ENCODE measurements at places on chromosomes 12 and 14.

- no peak for DNase-seq
These were observed 26.7 kb downstream of the C12orf75 start for GRCh38 chr12:105357162-105357691.

GRCh38 chr14:53951627-53952303 is 4.9 kb downstream of the BMP4 start:
- no peak for DNase-seq

- DNase-seq: no peak
These were observed 26.5 kb downstream of the PPP1R12A start for GRCh38 chr12:79908366-79908765.

DNA sequence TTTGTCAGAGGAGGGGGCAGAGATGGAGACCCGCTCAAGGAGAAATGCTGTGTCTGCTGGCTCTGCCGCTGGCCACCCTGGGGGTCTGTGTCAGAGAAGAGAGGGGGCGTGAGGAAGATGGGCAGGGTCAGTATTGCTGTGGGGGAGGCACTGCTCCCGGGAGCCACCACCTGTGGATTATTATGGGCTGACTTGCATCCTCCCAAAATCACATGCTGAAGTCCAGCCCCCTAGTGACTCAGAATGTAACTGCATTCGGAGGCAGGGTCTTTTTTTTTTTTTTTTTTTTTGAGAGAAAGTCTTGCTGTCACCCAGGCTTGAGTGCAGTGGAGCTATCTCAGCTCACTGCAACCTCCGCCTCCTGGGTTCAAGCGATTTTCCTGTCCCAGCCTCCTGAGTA is 12.3 kb downstream of the ABCD4 start:
- no peak for DNase-seq

DNA sequence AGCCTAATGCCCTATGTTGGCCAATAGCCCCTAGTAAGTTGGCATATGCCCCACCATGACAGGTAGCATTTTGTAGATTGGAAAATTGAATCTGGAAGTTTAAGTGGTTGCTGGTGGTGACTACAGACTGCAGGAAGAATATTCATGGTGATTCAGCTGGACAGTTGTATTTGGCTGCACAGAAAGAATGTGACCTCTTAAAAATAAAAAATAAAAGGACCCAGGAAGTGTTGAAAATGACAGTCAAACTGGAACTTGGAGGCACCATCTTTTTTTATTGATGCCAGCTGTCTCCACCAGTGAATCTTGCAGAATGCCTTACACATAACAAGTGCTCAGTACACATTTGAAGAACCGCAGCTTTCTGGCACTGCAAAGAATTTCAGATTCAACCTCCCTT is 73.9 kb downstream of the PRMT8 start:
- DNase-seq: no peak

DNA sequence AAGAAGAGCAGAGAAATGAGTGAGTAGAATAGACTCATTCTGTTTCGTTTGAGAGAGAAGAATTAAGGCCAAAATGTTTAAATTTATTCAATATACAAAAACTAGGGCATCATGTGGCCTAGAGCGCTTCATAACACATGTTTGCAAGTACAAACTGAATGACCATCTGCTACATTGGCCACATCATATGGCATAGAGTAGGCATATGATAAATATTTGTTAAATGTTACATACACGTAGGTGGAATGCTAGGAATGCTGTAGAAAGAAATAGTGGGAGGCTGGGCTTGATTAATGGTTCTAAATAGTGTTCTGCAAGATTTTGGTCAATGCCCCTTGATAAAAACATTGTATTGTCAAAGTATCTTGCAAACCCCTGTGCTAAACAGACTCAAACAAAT is 10.8 kb downstream of the MGP start:
- DNase-seq: no peak

DNA sequence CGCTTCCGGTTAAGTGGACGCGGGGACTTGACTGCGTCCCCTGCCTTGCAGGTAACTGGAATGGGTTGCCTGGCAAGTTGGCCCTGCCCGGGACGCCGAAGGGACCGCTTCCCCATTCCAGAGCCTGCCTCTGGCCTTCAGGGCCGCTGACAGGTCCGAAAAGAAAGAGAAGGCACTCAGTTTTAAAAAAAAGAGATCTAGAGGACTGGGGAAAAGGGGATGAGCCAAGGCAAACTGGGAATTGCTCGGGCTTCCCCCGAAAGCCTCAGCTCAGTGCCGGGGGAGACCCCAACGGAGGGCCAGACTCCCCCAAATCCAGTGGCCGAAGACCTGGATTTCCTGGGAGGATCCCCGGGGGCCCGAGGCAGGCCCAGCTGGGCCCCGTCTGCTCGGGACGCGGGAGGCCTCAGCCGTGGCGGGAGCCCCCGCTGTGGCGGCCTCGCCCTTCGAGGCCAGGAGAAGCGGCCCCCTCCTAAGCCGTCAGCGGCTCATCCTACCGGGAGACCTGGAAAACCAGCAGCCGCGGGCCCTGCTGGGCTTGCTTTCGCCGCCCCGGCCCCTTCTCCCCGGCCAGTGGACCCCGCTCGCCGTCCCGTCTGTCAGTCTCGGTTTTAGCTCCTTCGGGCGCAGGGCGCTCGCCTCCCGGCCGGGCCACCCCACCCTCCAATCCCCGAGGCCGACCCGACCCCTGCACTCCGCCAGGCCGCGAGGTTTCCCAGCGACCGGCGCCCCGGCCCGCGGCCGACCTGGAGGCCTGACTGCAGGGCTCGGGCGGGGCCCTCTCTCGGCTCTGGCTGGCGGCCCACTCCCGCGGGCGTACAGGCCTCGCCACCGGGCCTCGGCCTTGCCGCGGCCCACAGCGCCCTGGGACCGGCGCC is 12.5 kb downstream of the OTX2 start:
- no peak for DNase-seq

DNA sequence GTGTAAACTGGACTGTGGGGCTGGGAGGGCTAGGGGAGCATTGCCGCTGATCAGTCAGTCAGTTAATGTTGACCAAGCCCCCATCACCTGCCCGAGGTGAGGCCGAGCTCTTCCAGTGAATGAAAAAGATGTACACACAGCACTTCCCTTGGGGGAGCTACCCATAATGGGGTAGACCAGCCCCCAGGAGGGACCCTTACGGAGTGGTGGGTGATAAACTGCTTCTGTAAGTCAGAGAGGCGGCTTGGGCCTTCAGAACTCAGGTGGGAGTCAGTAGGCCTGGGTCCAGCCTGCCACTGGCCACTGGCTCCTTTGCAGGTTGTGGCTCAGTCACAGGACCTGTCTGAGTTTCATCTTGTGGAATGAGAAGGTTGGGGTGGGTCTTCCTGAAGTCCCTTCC is 43.5 kb downstream of the TSPAN9 start:
- no peak for DNase-seq

DNA sequence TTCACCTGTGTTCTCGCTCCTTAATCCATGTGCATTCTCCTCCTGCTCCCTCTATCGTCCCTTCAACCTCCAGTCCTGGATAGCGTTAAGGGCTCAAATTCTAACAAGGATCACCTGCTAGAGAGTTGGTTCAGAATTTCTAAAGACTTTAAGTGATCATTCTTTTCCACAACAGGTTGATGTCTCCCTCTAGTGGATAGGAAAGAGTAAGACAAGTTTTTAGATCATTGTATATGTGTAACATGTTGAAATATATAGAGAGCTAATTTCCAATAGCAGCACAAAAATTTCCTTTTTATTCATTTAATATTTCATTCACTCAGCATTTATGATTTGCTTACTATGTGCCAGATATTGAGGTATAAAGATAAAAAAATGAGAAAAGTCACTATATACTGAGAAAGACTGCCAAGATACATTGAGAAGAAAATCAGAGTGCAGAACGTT is 9.3 kb upstream of the ESR2 start:
- peak; percentile 20 for DNase-seq

Measured in NCI-H774 (cell line).